Activated CD4-positive, CD25-positive, alpha-beta regulatory T cell treated with anti-CD3 and anti-CD28 coated beads, Interleukin-2, amount 50 U/mL, for 16 hours (primary cell): ENCODE measurements at places on chromosomes 12 and 14.

DNA sequence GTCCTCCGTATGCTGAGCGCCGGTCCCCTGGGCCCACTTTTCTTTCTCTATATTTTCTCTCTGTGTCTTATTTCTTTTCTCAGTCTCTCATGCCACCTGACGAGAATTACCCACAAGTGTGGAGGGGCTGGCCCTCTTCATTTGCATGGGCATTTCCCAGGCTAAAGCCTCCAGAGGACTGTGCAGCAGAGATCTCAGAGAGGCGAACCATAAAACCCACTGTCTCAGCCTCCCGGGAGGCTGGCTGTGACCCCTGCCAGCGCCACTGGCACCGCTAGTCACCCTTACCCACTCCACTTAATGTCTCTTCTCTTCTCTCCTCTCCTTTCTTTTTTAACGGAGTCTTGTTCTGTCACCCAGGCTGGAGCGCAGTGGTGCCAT, 7.1 kb upstream of the SERPINA9 start:
- no peak for DNase-seq

GRCh38 chr12:43694879-43695278, 63.7 kb downstream of the PUS7L start:
- no peak for DNase-seq

DNA sequence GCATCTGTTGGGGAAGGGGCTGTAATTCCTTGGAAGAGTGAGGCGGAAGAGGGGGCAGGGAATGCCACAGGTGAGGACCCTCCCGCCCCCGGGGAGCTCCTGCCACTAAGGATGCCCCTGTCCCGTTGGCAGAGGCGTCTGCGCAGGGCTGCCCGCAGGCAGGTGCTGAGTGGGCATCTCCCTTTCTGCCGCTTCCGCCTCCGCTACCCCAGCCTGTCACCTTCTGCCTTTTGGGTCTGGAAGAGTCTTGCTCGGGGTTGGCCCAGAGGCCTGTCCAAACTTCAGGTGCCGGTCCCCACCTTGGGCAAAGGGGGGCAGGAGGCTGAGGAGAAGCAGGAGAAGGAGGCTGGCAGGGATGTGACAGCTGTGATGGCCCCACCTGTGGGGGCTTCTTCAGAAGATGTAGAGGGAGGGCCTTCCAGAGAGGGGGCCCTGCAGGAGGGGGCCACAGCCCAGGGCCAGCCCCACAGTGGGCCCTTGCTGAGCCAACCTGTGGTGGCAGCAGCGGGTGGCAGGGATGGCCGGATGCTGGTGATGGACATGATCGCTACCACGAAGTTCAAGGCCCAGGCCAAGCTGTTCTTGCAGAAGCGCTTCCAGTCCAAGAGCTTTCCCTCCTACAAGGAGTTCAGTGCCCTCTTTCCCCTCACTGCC, 10.0 kb downstream of the VRTN start:
- no peak for DNase-seq

DNA sequence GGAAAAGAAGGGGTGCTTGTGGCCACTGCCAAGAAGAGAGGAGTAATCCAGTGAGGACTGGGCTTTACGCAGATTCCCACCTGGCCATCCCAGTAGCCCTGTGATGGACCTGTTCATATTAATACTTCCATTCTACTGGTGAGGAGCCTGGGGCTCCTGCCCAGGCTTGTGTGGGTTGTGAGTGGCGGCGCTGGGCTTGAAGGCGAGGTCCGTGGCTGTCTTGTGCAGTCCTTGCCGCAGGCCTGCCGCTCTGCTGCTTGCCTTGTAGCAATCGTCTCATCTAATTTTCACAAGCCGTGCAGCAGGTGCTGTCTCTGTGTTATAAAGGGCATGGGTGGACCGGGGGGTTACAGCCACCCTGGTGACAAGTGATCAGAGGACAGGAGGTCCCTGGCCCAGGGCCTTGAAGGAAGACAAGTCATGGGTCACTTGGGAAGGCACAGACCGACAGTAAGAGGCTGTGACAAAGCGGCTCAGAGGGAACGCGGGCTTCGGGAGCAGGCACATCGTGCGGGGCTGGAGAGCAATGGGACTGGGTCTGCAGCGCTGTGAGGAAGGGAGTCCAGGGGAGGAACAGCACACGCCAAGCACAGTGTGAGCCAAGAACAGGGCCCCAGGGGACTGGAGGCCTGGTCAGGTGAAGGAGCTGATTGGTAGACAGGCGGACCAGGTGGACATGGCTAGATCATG, 7.3 kb upstream of the BDKRB2 start:
- DNase-seq, result no peak

DNA sequence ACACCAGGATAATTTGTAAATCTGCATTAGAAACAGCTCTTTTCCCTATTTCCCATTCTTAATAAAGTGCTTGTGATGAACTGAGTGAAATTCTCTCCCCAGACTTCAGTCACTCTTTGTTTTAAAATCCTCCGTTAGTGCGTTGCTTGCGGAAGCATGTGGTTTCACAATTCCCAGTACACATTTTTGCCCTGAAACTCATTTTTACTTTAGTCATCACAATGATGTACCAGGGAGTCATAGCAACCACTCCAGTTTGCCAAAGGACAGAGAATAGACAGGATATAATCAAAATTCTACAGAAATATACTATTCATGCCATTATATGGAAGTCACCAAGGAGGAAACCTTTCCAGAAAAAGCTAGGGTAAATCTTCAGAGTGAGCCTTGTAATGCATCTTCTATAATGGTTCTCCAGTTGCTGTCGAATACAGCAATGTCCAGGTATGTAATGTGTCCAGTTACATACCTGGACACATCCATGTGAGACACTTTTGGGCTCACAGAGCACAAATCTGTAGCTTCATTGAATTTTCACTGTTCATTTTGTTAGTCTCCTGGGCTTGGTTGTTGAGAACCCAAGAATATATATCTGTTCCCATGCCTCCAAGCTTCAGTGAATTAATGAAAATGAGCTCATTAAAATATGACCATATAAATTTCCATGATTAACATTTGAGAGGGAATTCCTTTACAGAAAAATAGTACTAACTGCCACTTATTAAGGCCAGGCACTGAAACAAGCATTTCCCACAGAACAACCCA, 57.8 kb downstream of the GPR135 start:
- DNase-seq, result no peak

GRCh38 chr14:53358166-53358565, 205.0 kb upstream of the DDHD1 start:
- no peak for DNase-seq

DNA sequence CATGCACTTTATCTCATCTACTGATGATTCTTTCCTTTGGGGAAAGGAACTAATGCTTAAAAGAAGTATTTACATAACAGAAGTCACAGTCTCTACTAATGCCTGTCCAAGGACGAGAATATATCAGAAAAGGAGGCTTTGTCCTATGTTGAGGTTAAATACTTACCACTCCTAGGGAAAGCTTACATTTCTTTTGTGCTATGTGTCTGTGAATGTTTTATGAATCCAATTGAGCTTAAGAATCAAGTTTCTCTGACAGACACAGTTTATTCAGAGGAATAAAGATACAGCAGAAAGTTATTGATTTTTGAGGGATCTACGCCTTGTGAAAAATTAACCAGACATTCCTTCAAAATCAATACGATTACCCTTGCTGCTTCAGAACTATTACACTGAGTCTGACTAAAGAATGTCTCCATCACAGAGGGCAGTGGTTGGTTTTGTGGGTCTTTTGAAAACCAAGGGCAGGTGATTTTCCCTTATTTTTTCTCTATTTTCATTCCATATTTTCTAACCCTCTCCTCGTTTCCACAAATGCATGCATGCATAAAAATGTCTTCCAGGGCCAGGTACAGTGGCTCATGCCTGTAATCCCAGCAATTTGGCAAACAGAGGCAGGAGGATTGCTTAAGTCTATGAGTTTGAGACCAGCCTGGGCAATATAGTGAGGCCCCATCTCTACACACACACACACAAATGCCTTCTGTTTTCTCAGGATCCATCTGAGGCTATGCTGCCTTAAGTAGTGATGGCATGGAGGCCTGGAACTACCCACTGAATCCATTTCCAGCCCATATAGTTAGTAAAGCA, 1095.1 kb downstream of the GALC start:
- no peak for DNase-seq

DNA sequence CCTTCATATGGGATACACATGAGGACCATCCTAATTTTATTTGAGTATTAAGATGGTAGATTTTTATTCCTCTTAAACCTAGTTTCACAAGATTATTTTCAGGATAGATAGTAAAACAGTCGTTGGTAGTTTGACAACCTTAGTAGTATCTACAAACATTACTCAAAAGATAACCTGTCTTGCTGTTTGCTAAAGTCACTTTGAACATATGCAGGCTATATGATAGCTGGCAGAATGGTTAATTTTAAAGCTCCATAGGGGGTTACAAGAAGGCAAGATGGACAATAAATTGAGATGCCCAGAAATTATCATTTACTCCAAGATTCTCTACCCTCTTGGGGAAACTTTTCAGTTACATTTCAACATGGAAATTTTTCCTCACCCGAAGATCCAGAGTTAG, 525.7 kb downstream of the SOX5 start:
- DNase-seq, result no peak
